ENCODE measurements at places on chromosomes 12 and 14.

DNA sequence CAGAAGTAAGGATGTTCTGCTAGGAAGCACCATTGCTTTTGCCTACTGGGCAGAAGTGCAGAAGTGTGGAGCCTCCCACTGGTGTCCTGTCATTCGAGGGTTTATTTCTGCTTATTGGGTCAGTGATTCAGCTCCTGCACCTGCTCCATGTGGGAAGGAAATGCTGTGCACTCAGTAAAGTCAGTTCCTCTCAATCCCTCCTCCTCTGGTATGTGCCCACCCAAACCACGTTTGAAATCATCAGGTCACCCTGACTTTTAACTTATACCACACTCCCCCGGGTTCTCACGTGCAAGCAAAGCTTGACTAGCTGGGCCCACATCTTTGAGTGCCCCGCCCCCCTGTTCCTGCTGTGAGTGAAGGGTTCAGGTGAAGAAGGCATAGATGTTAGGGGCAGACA lies 223.7 kb downstream of the CHST11 start:
- no peak for DNase-seq

DNA sequence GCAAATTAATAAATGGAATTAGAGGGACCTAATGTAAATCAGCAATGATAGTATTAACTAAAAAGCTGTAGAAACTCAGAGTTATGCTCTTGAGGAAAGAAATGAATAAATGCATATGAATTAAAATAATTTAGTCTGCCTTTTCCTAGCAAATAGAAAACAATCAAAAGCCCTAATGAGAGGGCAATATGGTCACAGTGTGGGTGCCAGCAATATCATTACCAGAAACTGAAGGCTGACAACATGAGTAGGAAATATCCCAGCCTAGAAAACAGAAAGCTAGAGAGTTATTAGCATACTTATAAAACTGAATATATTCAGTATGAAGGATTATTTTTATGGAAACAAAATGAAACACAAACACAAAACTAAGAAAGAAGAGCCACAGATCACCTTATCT lies 987.5 kb upstream of the SEL1L start:
- no peak for DNase-seq

- no peak for DNase-seq
These were observed 148.5 kb upstream of the OR4E1 start for GRCh38 chr14:21822109-21822508.

- DNase-seq = no peak
These were observed 179.1 kb downstream of the KIF26A start for GRCh38 chr14:104317492-104317805.

DNA sequence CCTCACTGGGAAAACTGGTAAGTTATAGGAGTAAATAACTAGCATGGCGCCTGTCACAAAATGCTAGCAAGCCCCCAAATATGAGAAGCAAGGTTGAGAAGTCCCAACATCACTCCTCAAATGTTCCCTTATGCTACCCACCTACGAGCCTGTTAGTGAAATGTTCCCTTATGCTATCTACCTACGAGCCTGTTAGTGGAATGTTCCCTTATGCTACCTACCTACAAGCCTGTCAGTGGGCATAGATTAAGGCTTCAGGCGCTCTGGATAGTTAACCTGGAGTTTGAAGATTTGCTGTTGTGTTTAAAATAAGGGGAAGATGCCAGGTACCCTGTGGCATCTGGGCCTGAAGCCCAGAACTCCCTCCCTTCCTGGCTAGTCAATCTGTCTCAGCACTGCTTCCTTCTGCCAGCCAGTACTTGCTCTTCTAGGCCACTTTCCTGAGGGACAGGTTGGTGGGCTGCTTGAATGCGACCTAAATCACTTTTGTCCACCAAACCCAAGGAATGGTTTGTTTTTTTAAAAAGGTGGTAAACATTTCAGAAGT lies 67.1 kb upstream of the SINHCAF start:
- no peak for DNase-seq

- no peak for DNase-seq
These were observed 6.0 kb downstream of the RAD9B start for GRCh38 chr12:110508071-110508586.

DNA sequence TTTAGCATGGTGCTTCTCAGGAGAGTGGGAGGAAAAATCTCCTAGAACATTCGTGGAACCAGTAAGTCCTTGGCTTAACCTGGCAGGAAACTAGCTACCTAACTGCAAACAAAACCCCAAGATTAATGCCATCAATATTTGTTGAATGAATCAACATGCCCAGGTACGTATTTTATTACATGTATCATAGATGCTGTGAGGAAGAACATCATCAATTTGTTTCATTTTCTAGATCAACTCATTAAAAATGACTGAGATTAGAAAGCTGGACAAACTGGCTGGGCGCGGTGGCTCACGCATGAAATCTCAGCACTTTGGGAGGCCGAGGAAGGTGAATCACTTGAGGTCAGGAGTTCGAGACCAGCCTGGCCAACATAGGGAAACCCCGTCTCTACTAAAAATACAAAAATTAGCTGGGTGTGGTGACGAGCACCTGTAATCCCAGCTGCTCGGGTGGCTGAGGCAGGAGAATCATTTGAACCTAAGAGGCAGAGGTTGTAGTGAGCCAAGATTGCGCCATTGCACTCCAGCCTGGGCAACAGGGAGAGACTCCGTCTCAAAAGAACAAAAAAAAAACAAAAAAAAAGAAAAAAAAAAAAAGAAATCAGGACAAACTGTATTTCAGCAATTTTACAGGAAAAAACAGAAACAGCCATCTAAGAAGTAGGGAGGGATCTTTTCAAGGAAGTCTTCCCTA lies 88.7 kb downstream of the NTN4 start:
- no peak for DNase-seq

DNA sequence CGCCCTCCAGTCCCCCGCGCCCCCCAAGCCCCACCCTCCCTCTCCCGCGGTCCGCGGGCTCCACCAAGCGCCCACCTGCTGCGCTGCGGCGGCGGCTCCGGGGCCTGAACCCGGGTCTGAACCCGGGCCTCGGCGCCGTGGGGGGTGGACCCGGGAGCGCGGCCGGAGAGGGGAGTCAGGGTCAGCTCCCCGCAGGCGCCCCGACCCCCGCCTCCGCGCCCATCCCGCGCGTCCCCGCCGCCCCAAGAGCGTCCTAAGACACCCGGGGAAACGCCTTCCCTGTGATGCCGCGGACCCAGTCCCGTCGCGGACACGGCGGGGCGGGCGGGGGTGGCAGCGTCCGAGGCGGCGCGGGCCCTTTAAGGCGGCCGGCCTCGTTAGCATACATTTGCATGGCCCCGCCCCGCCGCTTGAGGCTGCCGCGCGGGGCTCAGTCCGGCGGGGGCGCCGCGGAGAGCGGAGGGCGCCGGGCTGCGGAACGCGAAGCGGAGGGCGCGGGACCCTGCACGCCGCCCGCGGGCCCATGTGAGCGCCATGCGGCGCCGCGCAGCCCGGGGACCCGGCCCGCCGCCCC lies at the start of gene MMP17:
Gene MMP17, plus strand, starts transcription at position 433 of the 574 bp plus-strand sequence. Its CDS starts 102 bp downstream, at position 535.
- no peak for DNase-seq

DNA sequence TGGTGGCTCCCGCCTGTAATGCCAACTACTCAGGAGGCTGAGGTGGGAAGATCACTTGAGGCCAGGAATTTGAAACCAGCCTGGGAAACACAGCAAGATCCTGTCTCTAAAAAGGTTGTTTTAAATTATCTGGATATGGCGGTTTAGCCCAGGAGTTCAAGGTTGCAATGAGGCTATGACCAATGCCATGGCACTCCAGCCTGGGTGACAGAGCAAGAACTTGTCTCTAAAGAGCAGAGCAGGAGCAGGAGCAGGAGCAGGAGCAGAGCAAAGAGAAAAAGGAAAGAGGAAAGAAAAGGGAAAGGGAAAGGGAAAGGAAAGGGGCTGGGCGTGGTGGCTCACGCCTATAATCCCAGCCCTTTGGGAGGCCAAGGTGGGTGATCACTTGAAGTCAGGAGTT lies 15.1 kb downstream of the DCP1B start:
- no peak for DNase-seq

- DNase-seq = no peak
These were observed 12.3 kb upstream of the LBHD2 start for GRCh38 chr14:103071544-103072251.

DNA sequence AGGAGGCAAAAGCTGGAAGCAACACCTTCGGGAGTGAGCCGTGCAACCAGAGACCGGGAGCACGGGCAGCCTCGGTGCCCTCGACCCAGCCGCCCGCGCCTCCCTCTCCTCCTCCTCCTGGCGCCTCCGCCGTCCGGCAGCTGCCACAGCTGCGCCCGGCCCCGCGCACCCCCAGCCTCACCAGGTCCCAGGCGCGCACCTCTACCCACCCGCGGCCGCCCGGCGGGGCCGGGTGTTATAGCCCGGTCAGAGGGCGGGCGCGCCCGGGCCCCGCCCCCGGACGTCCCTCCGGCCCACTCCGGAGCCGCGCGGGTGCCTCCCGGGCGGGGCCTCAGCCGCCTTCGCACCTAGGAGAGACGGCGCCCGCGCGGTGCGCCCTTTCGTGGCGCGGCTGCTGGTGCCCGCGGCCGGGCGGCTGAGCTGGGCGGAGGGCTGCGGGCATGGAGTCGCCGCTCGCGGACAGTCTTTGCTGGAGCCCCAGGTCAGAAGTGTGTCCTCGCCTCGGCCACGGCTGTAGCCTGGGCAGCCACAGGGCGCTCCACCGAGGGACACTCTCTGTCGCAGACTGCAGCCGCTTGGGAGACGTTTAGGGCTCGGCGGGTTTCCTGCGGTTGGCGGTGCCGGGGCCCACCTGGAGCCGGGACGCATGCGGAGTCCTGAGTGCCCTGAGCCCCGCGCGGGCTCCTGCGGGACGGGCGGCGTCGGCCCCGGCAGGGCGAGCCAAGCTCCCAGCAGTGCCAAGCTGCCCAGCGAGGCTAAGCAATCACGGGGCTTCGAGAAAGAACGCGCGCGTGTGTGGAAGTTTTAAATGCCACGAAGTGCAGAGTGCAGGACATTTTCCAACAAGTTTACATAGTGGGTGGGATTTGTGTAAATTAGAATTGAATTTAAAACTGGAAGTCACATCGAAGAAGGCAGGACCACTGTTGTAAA lies at the start of gene CPM:
Gene CPM, minus strand, starts transcription at position 211 of the 933 bp plus-strand sequence. CDS start 334 bp downstream, outside the sequence.
- DNase-seq = no peak

DNA sequence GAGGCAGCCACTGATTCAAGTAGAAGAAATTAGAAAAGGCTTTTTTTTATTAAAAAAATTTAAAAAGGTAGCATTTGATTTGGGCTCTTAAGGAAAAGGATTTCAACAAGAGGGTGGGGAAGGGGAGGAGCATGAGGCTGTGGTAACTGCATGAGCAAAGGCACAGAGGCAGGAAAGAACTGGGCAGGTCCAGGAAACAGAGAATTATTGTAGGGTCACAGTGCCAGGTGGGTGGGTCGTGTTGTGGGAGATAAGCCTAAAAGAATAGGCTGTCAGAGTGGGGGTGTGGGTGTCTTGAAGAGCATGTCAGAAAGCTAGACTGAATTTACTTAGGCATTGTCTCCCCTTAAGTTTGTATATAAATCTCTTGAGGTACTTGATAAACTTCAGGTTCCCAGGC lies 7.8 kb downstream of the LIMA1 start:
- no peak for DNase-seq

DNA sequence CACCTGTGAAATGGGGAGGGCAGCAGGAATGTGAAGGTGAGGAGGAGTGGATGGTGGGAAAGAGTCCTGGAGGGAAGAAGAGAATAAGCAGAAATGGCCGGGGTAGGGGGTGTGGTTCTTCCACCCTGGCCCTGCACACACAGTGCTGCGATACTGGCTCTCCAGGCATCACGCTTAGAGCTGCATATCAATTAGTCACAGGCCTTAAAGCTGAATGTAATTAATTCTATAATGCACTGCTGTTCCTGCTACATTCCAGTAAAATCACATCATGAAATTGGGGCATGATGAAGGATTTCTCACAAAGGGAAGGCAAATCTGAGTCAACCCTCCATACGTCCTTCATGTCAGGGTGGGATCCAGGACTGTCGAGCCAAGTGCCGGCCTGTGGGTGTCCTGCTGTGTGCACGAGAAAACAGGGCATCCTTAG lies 566.1 kb downstream of the BCL11B start:
- no peak for DNase-seq

DNA sequence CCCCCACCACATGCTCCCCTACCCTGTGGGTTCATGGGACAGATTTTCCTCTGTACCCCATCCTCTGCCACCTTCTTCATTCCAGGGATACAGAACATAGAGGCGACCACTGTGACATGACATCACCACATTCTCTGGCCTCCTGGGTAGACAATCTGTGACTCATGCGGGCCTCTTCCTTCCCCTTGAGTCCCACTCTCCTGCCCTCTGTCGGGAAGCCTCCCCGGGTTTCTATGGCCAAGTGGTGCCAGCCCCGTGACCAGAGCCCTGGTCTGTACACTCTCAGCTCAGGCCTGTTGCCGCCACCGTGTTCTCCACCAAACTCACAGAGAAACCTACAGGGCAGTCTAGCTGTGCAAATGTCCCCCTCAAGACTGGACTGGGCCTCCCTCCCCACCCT lies 8.0 kb downstream of the CLMN start:
- DNase-seq = no peak

DNA sequence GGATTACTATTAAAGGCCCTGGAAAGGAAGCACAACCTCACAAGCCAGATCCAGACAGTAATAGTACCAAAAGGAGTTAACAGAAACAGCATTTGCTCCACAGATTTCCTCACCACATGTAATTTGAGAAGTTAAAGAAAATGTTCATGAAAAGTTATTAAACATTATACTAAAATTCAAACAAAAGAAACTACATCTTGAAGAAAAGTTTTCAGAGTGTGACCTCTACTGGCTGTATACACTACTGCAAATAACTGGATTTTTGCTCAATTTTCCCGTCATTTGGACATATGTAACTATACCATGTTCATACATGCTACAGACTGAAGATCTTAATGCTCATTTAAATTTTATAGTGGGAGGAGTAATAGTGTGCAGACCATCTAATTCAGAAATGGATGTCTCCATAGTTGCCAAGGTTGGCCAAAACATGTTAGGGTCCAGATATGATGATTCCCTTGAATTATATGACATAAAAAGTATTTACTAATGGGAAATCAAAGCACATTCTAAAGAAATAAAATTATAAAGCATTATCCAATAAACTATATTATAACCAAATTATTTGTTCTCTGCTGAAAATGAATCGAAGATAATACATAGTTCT lies 5.6 kb downstream of the KRR1 start:
- no peak for DNase-seq

- no peak for DNase-seq
These were observed 105.4 kb upstream of the FKBP4 start for GRCh38 chr12:2689393-2689792.

DNA sequence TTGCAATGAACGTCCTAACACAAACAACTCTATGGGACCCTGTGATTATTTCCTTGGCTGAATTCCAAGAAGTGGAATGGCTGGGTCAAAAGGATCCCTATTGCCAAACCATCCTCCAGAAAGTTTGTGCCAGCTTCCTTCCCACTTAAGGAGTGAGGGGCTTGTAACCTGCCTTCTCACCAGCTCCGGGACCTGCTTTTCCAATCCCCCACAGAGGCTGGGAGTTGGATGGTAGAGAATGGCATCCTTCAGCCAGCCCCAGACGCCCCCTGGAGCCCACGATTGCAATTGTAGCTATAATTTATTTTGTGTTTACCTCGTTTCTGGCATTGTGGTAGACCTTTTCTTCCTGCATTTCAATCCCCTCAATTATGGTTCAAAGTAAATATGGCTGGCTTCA lies 9.7 kb upstream of the ZDHHC22 start:
- DNase-seq = no peak

GRCh38 chr14:22300646-22301045 lies 288.4 kb downstream of the DAD1 start:
- no peak for DNase-seq

GRCh38 chr12:41802803-41803202 lies 341.9 kb downstream of the GXYLT1 start:
- DNase-seq = no peak
